ENCODE measurements at places on chromosomes 2 and 18. TPM values are rescaled to one million over a fixed set of nuclear protein-coding genes. Genes with fewer than 3 reads are reported as not detected.
A peak's percentile ranks its signal among the peaks of the same experiment; 100 is the strongest.

REG3G gene
- not detected for total RNA-seq

INHA gene
- total RNA-seq, result 0.80 TPM

TFPI gene
- 125 TPM for total RNA-seq

- H3K27ac ChIP-seq, result peak overlapping the region; percentile 99
- H3K36me3 ChIP-seq, result peaks cover 52% of the 10 kb centered on the region
- H3K4me3 ChIP-seq, result peak overlapping the region; percentile 90
- DNase-seq, result peak; percentile 82
- peaks cover 44% of the 10 kb centered on the region for H3K4me1 ChIP-seq
Measured at GRCh38 chr2:237488901-237489860, 2.1 kb downstream of the MLPH start.

DNA sequence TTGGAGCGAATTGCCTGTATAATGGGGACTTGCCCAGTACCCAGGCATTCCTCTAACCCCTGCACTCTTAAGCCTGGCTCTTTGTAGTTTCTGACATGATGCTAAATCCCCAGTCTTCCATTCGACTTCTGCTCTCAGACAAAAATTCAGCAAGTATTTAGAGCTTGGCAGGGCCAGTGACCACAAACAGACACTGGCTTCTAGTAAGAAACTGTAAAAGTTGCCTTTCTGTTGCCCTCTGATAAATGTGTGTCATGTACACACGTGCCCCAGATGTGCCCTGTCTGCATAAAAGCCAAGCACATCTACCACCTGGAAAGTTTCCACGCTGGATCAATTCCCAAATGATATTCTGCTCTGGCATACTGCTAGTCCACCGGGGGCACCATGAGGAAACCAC, 18.0 kb downstream of the PAX3 start:
- H3K27ac ChIP-seq, result no peak overlapping the region
- no peaks in the 10 kb centered on the region for H3K36me3 ChIP-seq
- no peak overlapping the region for H3K4me3 ChIP-seq

DNA sequence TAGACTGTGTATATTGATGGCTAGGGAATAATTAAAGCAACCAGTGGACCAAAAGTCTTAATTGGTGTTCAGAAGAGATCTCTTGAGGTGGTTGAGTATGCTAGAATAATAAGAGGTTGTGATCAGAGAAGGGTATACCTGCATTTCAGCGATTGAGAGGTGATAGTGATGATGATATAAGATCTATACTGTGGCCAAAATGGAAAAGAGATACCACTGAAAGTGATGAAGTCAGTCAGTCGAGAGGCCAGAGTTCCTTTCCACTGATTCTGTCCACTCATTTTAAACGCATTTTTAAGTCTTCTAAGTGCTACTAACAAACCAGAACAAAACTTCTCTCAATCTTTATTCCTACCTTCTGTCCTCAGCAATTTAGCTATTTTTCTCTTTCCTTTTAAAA, 32.9 kb downstream of the ACTR3 start:
- H3K36me3 ChIP-seq, result peaks cover 42% of the 10 kb centered on the region
- peaks cover 2% of the 10 kb centered on the region for H3K4me1 ChIP-seq
- DNase-seq, result no peak
- H3K27ac ChIP-seq, result no peak overlapping the region
- no peaks in the 10 kb centered on the region for H3K27me3 ChIP-seq

DNA sequence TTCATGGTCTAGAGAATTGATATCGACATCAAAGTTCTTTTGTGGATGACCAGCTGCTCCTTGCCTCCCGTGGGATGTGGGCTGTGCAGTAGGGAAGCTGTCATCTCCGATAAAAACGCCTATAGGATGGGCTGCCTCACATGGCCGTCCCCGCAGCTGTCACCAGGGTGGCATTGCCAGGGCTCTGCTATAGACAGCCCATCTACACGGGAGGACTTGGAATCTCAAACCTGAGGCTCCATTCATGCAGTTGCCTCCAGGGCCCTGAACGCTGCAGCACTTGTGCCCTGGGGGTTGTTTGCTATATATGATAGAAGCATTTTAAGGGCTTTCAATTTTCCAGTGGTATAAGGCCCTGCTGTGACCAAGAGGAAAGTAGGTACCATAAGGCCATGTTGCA, 183.1 kb downstream of the MYCN start:
- H3K4me3 ChIP-seq, result no peak overlapping the region
- H3K27ac ChIP-seq, result no peak overlapping the region
- DNase-seq, result no peak
- no peaks in the 10 kb centered on the region for H3K36me3 ChIP-seq
- no peaks in the 10 kb centered on the region for H3K27me3 ChIP-seq
- H3K4me1 ChIP-seq, result peaks cover 30% of the 10 kb centered on the region

All from Calu3 (cell line).